Coronary artery (tissue), 2 donors: ENCODE measurements at places on chromosomes 2 and 18.

DNA sequence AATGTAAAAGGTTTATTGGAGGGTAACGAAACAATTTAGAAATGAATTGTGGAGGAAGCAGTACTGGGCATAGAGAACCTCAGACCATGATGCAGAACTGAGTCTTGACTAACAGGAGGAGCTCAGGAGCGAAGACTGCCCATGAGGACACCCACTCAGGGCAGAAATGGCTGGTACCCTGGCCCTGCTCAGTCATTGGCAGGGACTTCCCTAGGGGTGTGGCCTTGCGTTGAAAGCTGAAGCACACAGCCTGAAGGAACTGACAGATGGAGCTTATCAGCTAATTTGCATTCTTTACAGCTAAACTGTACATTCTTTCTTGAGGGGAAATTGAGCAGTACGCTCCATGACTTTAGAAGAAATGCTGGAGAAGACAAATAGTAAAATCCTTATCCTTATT lies 57.1 kb downstream of the PDK1 start:
- no peak for DNase-seq

- DNase-seq, result no peak
Observed at GRCh38 chr2:205424326-205424725, 258.0 kb upstream of the NRP2 start.

DNA sequence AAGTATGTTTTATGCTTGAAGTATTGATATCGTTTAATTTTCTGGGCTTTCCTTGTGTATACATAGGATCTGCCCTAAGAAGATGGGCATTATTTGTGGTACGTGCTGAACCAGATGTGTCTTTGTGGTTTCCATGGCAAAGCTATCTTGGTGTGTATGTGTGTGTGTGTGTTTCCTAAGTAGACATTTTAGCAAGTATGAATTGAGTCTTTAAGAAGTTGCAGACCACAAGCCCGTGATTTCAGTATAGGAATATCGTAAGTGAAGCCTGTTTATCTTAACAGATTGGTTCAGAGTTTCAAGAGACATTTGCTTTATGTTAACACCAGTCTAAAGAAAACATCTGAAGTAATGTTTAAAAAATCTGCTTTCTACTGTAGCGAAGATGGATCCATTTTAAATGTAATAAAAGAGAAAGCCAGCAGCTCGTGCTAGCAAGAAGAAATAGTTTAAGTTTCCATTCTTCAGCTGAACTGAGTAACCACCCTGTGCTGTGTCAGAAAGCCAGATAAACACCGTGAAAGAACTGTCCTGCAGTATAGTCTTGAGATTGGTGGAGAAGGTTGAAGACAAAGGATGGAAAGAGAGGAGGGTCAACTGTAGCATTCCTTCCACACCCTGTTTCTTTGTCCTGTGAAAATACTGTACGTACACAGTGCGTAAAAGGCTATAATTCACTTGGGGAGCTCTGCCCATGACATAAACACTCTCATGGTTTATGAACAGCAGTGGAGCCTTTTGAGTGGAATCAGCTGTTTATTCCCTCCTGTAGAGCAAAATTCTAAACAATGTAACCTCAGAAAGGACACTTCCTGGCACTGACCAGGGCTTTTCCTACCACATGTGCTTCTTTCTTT lies 91.9 kb upstream of the FOSL2 start:
- DNase-seq, result no peak

DNA sequence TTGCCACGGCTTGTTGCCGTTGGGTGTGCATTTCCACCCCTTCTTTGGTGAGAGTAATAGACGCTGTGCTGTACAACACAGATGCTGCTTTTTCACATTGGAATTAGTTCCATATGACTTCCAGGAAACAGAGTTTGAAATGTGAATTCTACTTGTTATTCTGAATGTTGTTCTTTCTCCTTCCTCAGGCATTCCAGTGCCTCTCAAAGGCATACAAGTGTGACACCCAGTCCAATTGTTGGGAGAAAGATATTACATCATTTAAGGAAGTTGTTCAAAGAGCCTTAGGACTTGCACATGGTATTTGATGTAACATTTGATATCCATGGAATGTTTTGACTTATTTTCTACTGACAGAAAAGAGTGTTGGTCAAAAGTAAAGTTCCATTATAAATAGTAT lies 134.4 kb upstream of the LTBP1 start:
- DNase-seq, result no peak

DNA sequence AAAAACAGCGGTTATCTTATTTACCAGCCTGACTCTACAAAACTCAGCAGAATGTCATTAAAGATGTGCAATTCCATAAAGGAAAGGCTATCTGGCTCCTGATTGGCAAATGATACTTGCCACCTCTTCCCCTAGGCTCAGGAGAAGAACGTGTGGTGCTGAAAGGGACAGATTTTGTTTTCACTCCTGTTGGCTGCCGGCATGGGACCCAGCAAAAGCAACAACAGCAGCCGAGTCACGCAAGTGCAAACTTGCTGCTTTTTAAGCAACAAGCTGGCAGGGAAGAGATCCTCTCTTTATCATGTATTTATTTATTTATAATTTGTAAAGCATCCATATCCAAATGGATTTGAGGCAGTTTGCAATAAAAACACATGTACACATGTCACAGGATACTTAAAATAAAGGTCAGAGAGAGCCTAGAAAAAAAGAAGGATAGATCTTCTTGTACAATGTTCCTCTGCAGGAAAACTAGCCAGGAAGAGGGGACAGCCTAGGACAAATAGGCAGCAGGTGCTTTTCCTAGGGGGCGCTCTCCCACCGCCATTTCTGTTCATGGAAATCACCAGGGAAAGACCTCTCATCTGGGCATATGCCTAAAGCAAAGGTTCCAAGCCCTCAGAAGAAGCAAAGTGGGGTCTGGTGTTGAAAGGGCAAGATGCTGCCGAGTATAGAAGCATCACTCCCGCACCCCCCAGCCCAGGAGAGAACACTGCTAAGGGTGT lies 799.3 kb downstream of the BCL11A start:
- no peak for DNase-seq

GRCh38 chr2:164622338-164623106 lies 1.2 kb upstream of the GRB14 start:
- DNase-seq, result no peak

DNA sequence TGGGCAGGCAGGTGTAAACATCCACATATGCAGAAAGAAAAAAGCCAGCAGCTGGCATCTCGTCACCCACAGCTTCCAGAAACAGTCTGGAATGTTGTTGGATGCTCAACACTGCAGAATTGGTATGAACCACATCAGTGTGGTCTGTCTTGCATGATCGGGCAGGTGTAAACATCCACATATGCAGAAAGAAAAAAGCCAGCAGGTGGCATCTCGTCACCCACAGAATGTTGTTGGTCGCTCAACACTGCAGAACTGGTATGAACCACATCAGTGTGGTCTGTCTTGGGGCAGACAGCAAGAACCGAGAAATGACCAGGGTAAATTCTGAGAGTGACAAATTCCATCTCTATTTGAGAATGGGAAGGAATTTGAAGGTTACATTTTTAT lies 39.6 kb downstream of the DOCK10 start:
- DNase-seq, result no peak

DNA sequence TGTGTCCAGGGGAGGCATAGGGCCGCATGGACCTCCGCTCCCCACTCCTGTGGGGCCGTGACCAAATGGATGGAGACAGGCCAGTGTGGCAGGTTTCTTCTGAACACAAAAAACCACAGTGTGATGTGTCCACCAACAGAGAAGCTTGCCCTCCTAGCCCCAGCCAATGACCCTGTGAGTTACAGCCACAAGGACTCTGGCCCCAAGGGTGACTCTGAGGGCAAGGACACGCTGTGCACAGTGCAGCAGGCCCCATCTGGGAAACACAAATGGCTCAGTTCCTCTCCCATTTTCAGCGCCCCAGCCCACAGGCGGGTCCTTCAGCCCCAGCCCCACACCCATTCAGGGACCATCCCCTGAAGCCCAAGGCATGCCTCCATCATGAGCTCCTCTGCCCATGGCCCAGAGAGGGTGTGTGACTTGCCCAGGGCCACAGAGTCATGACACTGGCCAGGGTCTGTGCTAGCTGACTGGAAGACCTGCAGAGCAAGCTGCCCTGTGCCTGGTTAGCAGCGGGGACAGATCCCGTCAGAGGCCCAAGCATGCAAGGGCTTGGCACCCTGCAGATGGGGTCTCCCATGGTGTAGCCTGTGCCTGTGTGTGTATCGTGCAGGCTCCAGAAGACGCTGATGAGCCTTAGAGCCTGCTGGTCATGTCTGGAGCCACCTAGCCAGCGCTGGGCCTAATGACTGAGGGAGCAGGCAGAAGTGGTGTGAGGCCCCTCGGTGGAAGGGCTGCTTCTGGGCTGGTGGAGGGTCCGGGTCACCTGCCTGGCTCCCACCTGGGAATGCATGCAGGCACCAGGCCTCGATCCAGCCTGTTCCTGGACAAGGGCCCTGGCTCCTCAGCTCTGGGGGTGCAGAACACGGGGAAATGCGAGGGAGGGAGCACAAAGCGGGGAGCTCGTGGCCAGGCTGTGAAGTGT lies 47.7 kb downstream of the HS6ST1 start:
- peak; percentile 66 for DNase-seq

DNA sequence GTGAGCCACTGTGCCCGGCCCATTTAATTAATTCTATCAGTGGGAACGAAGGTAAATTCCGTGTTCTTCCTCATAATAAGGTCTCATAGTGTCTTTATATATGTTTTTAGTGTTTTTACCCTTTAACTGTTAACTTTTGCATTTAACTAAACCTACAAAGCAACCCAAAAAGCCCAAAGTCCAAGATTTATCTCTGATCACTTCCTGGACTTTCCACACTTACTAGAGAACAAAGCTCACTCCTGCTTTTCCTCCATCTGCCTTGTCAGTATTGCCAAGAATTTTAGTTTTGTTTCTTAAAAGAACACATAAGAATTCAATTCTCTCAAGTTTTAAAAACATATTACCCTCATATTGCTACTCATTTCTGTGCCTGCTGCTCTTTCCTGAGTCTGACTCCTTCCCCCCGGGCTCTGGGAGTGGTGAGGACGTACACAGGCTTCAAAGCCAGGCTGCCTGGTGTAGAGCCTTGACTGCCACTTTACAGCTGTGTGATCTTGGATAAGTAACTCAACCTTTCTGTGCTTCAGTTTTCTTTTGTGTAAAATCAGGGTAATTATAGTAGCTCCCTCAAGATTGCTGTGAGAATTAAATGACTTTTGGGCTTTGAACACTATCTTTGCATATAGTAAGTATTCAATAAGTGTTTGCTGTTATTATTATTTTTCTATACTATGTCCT lies 24.9 kb upstream of the GPR155 start:
- no peak for DNase-seq
